ENCODE measurements at places on chromosomes 2 and 18.

DNA sequence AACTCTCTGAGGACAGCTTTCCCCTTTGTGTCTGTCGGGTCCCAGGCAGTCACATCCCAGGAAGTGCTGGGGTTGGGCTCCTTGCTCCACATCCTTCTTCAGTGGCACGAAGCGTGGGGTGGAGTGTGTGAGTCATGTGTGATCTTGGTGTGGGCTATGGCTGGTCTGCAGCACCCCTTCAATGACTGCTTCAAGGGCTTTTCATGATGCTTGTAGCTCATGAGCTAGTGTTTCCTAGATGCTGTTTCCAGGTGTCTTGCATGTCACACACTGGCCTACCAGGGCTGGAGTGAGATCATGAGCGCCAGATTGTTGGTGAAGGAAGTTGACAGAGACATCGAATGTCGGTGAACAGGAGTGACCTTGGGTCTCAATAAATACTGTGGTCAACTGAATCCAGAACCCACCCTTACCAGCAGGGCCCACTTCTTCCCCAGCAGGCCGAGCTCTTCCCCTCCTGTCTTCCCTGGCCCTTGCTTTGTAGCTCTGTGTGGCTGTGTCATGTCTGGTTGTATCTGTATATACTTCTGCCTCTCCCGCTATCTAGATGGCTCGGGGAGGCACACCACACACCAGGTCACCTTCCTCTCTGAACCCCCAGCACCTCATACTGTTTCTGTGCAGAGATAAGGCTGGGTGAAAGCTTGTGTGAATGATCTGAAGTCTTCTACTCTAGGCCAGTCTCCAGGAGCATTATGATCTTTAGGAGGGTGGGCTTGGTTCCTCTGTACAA lies 3.8 kb downstream of the C2orf92 start:
- ATAC-seq, result peak; percentile 54

DNA sequence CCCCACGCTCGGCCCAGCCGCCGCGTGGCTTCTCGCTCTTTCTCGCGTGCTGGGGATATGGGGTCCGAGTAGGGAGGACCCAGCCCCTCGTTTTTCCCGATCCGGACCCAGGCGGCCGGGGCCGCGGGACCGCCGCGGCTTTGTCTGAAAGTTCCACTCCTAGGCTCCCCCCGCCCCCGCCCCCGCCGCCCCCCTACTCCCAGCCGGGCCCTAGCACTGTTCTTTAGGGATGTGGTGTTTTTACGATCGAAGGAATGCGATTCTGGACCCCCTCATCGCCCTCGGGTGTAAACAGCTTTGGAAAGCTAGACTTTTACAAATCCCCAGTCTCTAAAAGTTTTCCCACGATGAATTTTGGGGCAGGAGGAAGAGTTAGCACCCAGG lies 819 bp downstream of the TGIF1 start:
- ATAC-seq, result no peak

DNA sequence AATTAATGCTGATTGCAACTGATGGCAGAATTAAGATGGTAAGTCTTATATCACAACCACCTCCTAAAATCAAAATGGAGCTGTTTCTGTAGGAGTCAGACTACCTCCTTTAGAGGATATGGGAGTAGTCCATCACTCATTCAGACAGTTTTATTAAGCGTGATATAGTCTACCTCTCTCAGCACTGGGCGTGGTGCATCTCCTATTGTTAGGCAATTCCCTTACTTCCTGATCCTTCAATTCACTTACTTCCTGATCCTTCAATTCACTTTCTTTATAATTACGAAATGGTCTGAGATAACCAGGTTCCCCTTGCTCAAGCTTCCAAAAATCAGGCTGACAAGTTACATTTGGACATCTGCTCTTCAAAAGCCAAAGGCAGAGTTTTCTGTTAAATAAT lies 31.9 kb downstream of the ATP8B1 start:
- ATAC-seq, result no peak

- ATAC-seq, result no peak
These were observed 38.9 kb upstream of the LPIN2 start for GRCh38 chr18:3051718-3052410.

- no peak for ATAC-seq
These were observed 60.8 kb upstream of the REL start for GRCh38 chr2:60820416-60821132.

DNA sequence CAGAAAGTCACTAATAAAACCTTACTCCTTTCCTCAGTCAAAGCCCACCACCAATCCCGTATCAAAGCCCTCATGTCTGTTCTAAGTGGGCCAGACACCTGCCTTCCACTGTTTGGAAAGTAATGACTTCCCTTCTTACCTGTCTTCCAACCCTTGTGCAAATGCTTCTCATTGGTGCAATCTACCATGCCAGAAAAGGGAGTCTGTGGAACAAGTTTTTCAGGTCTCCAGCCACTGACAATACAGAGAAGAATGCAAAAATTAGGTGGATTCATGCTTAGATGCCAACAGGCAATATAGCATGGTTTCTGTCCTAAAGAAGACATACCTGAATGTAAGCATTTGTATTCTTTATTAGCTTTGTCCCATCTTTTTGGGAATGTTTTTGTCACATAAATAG lies 1140.6 kb upstream of the LRRTM1 start:
- ATAC-seq, result no peak

DNA sequence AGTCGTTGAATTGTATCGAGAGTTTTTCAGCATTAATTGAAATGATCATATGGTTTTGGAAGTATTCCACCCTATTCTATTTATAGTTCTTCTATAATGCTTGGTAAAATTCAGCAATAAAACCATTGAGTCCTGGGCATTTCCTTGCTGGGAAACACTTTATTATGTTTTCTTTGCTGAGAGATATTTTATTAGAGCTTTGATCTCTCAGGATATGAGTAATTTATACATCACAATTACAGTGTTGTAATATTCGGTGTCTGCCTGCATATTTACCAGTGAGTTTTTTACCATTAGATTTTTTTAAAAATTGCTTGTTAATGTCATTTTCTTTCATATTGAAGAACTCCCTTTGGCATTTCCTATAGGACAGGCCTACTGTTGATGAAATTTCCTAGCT lies 402.7 kb upstream of the FSIP2 start:
- no peak for ATAC-seq

DNA sequence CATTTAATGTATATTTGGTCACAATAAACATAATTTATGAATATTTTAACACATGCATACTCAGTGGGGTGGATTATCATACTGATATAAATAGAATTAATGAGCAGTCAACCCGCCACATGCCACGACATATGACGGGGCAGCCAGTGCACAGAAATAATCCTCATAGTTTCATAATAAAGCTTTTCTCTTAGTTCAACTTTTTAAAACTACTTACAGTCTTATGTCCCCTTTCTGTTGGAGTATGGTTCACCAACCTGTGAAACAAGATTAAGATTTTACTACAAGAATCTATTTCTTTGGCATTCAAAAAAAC lies 75.6 kb upstream of the ETAA1 start:
- no peak for ATAC-seq

DNA sequence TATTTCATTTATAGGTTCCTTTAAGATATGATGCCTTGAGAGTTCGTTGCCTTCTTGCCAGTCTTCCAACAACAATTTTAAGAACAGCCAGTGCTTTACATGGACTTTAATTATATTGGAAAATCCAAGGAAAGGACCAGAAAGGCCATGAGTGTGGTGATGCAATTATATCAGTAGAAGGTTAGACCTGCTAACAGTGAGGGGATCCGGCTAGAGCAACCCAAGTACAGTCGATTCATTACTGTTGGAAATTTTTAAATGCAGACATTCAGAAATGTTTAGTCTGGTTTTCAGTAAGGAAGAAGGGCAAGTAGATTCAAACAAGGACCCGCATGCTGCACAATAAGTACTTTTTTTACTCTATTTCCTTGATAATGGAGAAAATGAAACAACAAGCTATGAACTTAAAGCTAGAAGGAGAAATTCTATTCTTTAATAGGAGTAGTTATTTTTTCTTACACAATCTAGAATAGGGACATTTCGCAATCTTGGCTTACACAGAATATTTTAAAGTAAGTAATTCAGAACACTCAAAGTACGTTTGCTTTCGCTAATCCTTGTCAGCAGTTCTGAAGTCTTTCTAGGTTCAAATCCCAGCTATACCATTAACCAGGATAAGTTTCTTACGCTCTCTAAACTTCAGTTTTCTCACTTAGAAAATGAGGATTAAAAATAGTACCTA lies 405.5 kb downstream of the MEIS1 start:
- ATAC-seq, result no peak

DNA sequence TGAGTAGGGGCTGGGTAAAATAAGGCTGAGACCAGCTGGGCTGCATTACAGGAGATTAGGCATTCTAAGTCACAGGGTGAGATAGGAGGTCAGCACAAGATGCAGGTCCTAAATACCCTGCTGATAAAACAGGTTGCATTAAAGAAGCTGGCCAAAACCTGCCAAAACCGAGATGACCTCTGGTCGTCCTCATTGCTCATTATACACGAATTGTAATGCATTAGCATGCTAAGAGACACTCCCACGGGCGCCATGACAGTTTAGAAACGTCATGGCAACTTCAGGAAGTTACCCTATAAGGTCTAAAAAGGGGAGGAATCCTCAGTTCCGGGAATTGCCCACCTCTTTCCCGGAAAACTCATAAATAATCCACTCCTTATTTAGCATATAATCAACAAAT lies 132.2 kb downstream of the ARL4C start:
- peak; percentile 43 for ATAC-seq

DNA sequence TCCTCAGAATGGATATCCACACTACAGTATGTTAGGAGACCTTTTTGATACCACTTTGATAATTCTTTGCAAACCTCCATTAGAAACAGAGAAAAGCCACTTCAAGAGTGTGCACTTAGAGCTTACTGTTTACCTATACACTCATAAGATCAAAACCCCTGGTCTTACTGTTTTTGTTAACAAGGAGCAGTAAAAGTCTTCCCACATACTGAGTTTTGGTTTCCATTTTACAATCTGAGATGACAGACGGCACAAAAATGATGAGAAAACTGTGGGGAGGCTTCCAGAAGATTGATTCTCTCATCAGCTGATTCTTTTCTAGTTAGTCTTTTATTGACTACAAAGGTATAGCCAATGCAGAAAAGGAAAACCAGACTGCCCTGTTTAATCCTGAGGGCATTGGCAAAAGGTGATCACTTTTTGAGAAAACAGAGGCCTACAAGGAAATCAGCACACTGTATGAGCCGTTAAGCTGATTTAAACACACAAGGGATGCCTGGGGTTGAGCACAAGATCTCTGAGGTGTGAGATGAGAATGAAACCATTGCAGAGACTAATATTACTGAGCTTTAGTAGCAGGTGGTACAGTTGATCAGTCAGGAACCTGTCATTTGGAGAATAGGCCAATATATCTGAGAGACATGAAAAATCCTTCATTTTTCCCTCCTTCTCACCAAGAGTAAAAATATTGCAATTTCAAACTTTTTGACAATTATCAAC lies 368.6 kb downstream of the GRB14 start:
- no peak for ATAC-seq

GRCh38 chr18:23529604-23530003 lies 26.3 kb downstream of the RMC1 start:
- ATAC-seq, result no peak

GRCh38 chr2:62940697-62941096 lies 109.9 kb upstream of the OTX1 start:
- no peak for ATAC-seq

DNA sequence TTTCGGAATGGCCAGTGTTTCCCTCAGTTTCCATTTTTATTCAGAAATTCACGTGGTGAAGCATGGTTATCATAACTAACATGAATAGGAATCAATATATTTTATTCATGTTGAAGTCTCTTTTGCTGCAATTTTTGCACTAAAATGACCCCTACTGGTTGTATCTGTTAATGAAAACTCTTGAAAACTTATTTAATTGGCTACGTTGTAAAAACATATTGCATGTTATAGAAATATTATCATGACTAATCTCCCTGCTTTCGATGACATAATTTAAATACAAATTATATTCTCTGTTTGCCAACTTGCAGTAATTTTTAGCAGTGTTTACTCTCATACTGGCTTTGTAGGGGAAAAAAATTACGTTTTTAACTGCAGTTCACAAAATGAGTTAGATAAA lies 3.5 kb downstream of the CRIM1 start:
- no peak for ATAC-seq

DNA sequence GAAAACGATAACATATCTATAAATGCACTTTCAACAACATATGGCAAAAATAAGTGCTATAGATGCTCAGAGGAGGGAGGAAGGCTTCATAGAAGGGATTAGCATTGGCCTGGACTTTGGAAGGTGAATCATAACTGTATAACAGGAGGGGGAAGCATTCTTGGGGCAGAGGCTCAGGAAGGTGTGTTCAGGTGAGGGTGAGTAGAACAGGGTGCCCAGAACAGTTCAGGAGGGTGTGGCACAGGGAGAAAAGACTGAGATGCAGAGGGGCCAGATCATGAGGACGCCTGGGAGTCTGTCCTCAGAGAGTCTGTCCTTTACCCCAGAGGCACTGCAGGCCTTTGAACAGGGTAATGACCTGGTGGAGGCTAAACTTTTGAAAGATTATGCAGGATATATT lies 29.3 kb upstream of the MEP1B start:
- ATAC-seq, result no peak

GRCh38 chr2:239638376-239638775 lies 237.6 kb upstream of the HDAC4 start:
- no peak for ATAC-seq

DNA sequence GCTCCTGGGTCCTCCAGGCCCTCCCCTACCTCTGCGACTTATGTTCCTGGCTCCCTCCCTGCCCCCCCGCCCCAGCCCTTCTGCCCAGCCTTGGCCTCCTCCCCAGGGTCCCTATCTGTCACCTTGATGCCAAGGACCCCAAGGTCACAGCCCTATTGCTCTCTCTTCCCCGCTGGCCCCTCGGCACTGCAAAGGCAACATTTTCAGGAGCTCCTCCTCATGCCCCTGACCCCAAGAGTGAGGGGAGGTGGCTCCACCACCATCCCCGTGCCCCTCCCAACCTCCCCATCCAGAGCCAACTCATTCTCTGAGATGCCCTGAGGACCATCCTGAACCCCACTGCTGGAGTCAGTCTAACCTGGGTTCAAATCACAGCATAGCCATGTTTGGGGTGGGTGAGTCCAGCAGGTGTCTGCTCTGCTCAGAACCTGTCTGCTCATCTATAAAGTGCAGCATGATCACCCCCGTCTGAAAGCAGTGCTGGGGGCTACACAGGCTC lies 11.7 kb downstream of the LIMS2 start:
- no peak for ATAC-seq

- no peak for ATAC-seq
These were observed 180.6 kb downstream of the RDH14 start for GRCh38 chr2:18379870-18380269.

DNA sequence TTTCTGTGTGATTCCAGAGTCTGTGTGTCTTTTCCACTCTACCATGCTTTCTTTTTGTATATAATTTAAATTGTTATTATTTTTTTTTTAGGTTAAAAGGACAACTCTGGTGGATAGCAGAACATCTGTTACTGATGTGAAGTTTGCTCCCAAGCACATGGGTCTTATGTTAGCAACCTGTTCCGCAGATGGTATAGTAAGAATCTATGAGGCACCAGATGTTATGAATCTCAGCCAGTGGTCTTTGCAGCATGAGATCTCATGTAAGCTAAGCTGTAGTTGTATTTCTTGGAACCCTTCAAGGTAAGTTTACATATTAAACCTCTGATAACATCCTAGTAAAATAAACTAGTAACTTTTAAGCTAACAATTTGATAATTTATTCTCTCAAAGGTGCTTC lies 15.3 kb downstream of the SEH1L start:
- ATAC-seq, result peak; percentile 33

GRCh38 chr2:190986221-190986953 lies 27.6 kb downstream of the STAT1 start:
- ATAC-seq, result no peak
